ENCODE measurements at places on chromosomes 7 and 10.
A peak's percentile ranks its signal among the peaks of the same experiment; 100 is the strongest.

DNA sequence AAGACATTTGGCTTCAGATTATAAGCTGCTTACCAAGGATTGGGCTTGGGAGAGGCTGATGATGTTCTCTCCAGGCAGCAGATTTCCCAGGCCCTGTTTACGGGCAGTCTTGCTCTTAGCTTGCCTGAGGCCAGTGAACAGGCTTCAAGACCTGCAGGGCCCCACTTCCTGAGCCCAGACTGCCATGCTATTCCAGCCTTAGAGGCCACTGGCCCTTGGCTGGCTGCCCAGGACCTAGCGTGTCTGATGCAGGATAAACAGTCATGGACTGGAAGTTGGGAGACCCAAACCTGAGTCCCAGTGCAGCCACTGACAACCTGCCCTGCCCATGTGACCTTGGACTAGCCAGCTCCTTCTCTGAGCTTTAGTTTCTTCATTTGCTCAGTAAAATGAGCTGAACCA, 2.9 kb downstream of the PRXL2A start:
- DNase-seq: no peak

- DNase-seq: no peak
These were observed 52.3 kb upstream of the COL13A1 start for GRCh38 chr10:69749178-69750010.

DNA sequence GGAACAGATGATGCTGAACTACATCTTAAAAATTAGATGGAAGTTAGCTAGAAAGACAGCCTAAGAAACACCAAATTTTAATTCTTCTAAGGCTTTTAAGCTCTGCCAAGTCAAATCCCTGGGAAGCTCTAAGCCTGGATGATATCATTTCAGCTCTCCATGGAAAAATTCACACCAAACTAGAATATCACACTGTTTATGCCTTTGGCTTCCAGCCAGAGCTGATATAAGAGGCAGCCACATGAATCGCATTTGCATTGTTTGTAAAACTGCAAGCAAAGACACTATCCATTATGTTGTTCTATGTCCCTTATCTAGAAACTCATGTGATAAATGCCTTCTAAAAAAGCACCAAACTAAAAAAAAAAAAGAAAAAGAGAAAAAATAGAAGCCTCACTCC, 430.4 kb downstream of the GRID1 start:
- no peak for DNase-seq

- no peak for DNase-seq
These were observed 16.1 kb upstream of the CDK14 start for GRCh38 chr7:90580051-90580450.

GRCh38 chr10:7498111-7498510, 87.3 kb upstream of the SFMBT2 start:
- peak; percentile 4 for DNase-seq

DNA sequence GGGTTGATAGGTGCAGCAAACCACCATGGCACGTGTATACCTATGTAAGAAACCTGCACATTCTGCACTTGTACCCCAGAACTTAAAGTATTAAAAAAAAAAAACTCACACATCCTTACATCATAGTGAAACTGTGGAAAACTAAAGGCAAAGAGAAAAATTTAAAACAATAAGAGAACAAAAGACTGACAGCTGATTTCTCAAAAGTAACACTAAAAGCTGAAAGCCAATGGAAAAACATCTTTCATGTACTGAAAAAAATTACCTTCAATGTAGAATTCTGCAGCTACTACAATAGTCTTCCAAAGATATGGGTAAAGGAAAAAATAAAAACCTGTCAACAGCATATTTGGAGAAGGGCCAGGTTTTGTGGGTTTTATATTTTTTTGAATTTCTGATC, 729.1 kb upstream of the NRP1 start:
- no peak for DNase-seq
